ENCODE measurements at places on chromosomes 1 and 21.

- no peak for DNase-seq
Measured at GRCh38 chr1:22503721-22504410, 52.2 kb downstream of the ZBTB40 start.

GRCh38 chr21:43716376-43717165 lies 2.4 kb upstream of the PDXK start:
- no peak for DNase-seq

- DNase-seq: no peak
Measured at GRCh38 chr1:47390843-47391242, 25.2 kb upstream of the FOXE3 start.

DNA sequence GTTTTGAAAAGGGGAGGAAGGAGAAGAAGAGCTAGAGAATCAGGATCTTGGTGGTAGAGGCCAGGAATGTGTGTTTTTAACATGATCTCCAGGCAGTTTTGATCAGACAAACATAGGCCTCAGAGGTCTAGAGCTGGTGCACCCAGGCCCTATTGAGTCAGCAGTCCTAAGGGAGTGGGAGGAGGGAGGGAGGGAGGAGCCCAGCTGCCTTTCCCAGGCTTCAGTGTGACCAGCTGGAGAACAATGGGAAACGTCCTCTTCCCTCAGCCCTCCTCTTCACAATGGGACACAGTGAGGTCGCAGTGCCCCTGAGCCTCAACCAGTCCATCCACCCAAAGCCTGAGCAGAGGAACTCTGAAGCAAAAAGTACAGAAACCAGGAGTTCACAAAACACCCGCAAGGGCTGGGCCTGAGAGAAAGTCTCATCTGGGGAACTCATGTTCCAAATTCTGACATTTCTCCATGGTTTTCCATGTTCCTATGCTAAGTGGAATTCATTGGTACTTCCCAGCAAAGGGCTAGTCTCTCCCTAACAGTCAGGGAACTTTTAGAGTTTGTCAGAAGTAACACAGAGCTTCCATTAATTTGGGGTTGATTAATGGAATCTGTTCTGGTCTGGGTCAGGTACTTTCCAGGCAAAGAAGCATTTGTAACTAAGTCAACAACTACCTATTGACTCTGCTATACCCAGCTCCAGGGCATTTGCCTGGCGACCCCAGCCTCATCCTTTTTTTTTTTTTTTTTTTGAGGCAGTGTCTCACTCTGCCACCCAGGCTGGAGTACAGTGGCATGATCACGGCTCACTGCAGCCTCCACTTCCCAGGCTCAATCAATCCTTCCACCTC lies 37.5 kb downstream of the ELAPOR1 start:
- peak; percentile 21 for DNase-seq

- DNase-seq: peak; percentile 54
Measured at GRCh38 chr1:204077979-204078696, 5.2 kb downstream of the SOX13 start.

- DNase-seq: no peak
Measured at GRCh38 chr1:35962952-35963351, 32.0 kb downstream of the AGO3 start.

- no peak for DNase-seq
Measured at GRCh38 chr1:103525114-103525606, 339 bp upstream of the RNPC3 start.

DNA sequence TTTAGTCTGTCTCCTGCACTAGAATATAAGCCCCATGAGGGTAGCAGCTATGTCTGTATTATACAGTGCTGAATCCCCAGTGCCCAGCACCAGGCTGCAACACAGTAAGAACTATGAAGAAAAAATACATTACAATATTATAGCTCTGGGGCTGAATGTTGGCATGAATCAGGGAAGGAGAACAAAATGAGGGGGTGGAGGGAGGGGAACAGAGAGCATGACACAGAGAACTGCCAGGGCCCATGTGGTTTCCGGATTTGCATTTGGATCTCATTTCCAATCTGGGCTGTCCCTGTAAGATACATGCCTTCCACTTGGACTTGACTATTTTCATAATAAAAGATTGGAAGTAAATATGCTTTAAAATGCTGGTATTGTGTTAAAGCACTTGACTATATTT lies 35.8 kb downstream of the C1orf198 start:
- no peak for DNase-seq

GRCh38 chr1:1163538-1164070 lies 10.1 kb upstream of the TTLL10 start:
- no peak for DNase-seq

GRCh38 chr1:21510113-21510493 lies 880 bp downstream of the ALPL start:
- DNase-seq: no peak

GRCh38 chr1:24596401-24596880 lies 40.6 kb downstream of the NCMAP start:
- DNase-seq: no peak

GRCh38 chr1:38612951-38613350 lies 246.6 kb downstream of the RRAGC start:
- DNase-seq: no peak

GRCh38 chr1:56385314-56385713 lies 194.0 kb downstream of the PLPP3 start:
- DNase-seq: no peak

DNA sequence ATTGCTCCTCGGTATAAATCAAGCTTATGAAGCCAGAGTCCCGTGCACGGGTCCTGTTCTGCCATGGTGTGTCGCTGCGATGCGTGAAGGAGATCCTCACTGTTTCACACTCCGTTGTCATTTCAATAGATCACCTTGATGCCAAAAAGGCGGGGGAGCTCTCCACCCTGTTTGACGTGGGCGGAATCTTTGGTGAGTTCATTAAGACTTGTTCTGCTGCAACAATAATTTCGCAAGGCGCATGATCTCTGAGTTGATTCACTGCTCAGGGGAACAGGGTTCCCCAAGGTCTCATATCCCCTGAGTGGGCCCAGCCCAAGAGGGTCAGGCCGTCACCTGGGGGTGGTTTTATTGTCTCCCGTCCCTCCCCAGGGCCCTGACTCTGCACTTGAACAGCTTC lies 50.0 kb downstream of the SLC37A1 start:
- DNase-seq: no peak

GRCh38 chr1:77857552-77857951 lies 30.9 kb upstream of the NEXN start:
- no peak for DNase-seq

DNA sequence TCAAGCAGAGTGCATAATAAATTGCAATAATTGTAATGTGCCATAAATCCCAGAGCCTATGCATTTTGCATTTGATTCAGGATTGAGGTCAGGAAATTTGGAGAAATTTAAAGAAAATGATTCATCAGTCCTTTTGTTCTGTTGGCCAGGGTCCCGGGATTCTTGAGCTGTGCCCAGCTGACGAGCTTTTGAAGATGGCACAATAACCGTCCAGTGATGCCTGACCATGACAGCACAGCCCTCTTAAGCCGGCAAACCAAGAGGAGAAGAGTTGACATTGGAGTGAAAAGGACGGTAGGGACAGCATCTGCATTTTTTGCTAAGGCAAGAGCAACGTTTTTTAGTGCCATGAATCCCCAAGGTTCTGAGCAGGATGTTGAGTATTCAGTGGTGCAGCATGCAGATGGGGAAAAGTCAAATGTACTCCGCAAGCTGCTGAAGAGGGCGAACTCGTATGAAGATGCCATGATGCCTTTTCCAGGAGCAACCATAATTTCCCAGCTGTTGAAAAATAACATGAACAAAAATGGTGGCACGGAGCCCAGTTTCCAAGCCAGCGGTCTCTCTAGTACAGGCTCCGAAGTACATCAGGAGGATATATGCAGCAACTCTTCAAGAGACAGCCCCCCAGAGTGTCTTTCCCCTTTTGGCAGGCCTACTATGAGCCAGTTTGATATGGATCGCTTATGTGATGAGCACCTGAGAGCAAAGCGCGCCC lies 8.7 kb downstream of the PROX1 start:
- DNase-seq: no peak

DNA sequence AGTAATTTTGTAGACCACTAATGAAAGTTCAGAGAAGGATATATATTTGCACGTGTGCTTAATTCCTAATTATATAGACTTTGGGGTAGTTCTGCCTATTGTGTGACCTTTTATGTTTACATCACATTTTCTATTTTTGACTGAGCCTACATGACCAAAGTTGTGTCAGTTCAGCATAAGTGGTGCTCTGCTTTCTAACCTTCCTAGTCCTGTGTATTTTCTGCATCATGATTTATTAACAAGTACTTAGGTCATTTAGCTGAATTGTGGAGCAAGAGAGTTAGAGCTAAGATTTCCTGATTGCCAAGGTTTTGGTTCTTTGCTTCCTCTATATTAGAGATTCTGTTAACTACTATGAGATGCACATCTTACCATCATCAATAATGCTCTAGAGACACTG lies 176.0 kb downstream of the C1orf21 start:
- DNase-seq: no peak

DNA sequence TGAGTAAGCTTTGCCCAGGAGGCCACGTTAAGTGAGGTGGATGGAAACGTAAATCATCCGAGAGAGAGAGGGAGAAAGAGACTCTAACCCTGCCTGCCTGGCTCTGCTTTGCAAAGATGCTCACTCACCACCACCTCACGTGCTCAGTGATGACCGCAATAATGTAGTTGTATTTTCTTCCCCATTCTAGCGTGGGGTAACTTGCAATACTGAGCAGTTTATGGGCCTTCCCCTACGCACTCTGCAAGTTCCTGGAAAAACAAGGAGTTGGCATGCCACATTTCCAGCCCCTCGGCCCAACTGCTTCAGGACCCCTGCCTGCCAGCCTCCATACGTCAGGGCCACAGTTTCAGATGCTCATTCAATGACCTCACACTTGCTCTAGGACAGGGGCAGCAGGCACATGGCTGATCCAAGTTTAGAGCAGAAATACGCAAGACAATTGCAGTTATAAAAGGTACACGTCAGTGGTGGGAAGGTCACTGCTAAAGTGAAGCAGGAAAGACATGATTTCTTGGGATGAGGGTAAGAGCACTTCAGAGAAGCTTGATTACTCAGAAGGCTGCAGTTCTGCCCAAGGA lies 112.5 kb upstream of the RAB4A start:
- DNase-seq: no peak

DNA sequence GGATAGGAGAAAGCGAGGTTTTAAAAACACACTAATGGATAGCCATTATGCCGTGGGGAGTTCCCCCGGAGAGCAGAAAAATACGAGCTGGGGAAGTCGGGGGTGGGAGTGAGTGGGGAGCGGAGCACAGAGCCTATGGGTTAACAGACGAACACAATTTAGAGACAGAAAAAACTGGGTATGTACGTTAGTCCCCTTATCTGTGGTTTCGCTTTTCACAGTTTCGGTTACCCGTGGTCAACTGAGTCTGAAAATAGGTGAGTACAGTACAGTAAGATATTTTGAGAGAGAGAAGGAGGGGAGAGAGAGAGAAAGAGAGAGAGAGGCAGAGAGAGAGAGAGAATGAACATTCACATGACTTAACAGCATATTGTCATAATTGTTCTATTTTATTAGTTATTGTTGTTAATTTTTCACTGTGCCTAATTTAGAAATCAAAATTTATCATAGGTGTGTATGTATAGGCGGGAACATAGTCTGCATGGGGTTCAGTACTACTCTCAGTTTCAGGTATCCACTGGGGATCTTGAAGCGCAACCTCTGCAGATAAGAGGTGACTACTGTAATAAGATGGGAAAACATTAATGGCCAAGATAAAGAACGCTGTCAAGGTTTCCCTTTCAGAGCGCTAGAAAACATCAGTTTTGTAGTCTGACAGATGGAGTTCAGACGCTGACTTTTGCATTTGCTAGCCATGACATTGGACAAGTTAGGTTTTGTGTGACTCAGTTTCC lies 125.6 kb upstream of the LMO4 start:
- DNase-seq: no peak

- no peak for DNase-seq
Measured at GRCh38 chr1:202081992-202082391, 40.7 kb upstream of the GPR37L1 start.

- no peak for DNase-seq
Measured at GRCh38 chr1:174872615-174873058, 127.1 kb upstream of the CACYBP start.

DNA sequence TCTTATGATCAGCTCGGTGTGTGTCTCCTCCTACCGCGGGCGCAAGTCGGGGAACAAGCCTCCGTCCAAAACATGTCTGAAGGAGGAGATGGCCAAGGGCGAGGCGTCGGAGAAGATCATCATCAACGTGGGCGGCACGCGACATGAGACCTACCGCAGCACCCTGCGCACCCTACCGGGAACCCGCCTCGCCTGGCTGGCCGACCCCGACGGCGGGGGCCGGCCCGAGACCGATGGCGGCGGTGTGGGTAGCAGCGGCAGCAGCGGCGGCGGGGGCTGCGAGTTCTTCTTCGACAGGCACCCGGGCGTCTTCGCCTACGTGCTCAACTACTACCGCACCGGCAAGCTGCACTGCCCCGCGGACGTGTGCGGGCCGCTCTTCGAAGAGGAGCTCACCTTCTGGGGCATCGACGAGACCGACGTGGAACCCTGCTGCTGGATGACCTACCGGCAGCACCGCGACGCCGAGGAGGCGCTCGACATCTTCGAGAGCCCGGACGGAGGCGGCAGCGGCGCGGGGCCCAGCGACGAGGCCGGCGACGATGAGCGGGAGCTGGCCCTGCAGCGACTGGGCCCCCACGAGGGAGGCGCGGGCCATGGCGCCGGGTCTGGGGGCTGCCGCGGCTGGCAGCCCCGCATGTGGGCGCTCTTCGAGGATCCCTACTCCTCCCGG lies 1.5 kb downstream of the KCNC4 start:
- DNase-seq: no peak

- DNase-seq: no peak
Measured at GRCh38 chr1:104266612-104267011, 516.9 kb downstream of the AMY1C start.

DNA sequence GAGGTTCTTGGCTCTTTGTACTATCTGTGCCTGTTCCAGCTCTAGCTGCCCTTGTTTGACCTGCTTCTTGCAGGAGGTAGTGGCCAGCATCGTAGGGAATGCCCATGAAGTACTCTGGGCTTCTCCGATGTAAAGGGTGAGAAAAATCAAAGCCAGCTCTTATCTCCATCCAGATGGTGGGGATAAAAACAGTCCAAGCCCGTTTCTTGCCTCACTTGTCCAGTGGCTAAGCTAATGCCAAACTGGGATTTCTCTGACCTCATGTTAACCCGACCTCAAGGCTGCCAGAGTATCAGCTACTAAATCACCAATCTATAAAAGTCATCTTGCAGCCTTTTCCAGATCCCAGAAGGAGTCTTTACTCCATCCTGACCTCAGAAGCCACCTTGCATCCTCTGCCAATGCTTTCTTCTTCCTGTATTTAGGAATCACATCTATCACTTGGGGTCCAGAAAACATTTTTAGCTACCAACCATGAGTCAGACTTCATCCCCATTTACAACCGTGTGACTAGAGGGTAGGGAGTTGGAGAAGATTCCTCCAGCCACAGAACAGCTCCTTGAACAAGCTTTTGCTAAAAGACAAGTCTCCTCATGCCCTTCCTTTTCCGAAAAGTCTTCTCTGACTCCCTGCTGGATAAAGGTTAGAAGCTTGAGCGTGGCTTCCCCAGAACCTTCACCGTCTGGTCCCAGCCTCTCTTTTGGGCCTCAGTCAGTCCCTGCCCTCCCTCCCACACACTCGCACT lies 35.9 kb downstream of the KCNC4 start:
- DNase-seq: no peak
